NCI-H1048 (cell line): ENCODE measurements at places on chromosomes 7 and 10.

GRCh38 chr10:127168261-127168660 lies 28.1 kb downstream of the INSYN2A start:
- DNase-seq = no peak

GRCh38 chr10:107577221-107577620 lies 412.7 kb upstream of the SORCS1 start:
- DNase-seq = no peak

- DNase-seq = no peak
These were observed 15.4 kb downstream of the PPP2R2D start for GRCh38 chr10:131915990-131916766.

DNA sequence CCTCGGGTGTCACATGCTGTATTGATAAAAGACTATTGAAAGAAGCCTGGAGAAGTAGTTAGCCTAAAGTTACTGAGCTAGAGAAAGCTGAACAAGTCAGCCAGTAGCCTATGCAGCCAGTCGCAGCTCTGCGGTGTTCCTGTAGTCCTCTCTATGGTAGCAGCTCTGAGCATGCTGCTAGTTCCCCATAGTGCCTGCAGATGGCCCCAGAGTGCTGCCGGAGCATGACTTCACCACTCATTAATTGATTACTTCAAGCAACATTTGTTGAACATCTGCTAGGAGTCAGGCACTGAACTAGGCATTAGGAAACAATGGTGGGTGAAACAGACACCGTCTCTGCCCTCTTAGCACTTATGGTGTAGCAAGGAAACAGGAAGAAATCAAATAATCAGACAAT lies 422.7 kb downstream of the SORCS3 start:
- no peak for DNase-seq

- DNase-seq = no peak
These were observed 3.0 kb downstream of the CLRN3 start for GRCh38 chr10:127889605-127890195.

DNA sequence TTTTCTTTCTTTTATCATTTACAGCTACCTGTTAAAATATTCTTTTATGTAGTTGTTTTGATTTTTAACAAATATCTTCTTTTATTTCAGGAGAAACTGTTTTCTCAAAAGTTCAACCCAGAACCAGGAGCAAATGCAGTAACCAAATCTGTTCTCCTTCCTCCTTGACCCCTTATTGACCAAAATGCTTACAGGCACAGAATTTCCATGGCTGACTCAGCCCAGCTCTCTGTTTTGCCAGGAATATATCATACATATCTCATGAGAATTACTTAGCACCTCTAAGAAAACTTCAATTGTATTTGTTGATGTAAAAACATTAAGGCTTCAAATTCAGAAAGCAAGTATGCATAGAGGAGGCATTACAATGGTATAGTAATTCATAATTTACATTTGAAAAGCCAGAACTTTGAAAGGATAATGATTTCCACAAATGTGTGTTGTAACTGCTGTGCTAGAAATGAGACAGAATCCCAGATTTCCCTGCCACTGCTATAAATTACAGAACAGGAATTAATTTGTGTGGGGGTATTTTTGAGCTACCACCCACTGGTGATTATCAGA lies 2.2 kb downstream of the GSAP start:
- no peak for DNase-seq

DNA sequence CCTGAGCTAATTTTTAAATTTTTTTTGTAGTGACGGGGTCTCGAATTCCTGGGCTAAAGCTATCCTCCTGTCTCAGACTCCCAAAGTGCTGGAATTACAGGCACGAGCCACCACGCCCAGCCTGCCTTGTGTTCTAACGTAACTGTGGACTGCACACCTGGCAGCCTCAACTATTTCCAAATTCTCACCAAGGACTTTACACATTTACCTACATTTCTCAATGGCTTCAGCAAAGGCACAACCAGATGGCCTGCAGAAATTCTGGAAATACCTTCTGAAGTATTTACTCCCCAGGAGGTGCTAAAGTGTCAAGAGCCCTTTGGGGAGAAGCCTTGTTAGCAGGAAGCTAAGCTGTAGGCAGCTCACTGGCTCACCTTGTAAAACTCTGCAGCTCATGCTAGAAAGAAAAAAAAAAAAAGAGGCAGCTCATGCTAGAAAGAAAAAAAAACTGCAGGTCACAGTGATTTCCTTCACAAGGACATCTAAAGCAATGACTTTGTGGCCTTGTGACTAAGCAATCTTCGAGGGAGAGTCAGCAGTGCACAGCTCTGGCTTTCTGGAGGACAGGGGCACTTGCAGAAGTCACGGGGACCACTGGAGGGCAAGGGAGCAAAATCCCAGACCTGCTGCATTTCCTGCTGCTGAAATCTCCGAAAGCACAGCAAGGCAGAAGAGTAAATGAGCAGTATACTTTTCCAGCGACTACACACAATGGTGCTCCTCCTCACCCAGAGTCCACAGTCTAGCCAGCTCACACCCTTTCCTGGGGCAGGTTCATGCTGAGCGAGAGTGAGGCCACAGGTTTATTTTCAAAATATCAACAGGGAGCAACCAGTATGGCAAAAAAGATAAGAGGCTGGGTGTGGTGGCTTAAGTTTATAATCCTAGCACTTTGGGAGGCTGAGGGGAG lies 40.4 kb downstream of the BAIAP2L1 start:
- DNase-seq = no peak

- DNase-seq = no peak
These were observed 117.4 kb downstream of the HECW1 start for GRCh38 chr7:43229801-43230200.

GRCh38 chr10:69855346-69856111 lies 53.8 kb downstream of the COL13A1 start:
- no peak for DNase-seq

- DNase-seq = peak; percentile 9
These were observed 4.8 kb upstream of the ADD3 start for GRCh38 chr10:110002801-110003523.

DNA sequence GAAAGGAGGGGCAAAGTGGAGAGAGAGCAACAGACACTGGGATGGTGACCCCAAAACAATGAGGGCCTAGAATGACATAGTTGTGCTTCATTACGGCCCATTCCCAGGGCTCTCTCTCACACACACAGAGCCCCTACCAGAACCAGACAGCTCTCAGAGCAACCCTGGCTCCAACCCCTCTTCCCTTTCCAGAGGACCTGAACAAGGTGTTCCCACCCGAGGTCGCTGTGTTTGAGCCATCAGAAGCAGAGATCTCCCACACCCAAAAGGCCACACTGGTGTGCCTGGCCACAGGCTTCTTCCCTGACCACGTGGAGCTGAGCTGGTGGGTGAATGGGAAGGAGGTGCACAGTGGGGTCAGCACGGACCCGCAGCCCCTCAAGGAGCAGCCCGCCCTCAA lies 20.7 kb downstream of the PRSS2 start:
- no peak for DNase-seq

GRCh38 chr10:88059190-88059589 lies 195.8 kb downstream of the PTEN start:
- no peak for DNase-seq

DNA sequence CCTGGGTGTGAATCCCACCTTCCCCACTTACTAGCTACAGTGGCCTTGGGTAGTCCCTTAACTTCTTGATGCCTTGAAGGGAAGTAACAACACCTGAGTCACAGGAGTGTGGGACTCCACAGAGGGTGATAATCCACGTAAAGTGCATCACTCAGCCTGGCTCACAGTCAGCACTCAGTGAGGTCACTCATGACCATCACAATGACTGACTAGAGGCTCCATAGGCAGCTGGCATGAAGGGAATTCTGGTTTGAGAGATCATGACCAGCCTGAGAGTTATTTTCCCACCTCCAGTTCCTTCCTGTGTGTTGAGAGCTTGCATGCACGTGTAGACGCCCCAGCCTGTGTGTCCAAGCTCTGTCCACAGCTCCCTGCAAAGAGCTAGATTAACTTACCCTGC lies 34.8 kb downstream of the NEUROG3 start:
- DNase-seq = no peak

DNA sequence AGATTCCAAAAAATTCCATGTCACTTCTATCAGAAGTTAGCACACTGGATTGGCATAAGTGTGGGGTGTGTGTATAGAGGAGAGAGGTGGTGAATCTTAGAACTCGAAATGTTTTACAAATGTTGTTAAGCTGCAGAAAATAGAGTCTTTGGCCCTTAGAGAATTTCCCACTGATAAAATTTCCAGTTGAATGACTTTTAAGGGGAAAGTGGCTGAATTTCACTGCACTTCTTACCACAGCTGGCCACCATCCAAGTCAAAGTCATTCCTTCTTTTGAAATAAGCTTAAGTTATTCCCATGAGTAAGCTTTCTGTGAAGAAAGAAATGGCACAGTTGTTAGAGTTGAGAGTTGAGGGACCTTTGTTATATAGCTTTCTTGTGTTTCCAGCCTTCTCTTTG lies 13.9 kb downstream of the VCL start:
- DNase-seq = no peak
